EH (cell line): ENCODE measurements at places on chromosomes 7 and 10.
A peak's percentile ranks its signal among the peaks of the same experiment; 100 is the strongest.

DNA sequence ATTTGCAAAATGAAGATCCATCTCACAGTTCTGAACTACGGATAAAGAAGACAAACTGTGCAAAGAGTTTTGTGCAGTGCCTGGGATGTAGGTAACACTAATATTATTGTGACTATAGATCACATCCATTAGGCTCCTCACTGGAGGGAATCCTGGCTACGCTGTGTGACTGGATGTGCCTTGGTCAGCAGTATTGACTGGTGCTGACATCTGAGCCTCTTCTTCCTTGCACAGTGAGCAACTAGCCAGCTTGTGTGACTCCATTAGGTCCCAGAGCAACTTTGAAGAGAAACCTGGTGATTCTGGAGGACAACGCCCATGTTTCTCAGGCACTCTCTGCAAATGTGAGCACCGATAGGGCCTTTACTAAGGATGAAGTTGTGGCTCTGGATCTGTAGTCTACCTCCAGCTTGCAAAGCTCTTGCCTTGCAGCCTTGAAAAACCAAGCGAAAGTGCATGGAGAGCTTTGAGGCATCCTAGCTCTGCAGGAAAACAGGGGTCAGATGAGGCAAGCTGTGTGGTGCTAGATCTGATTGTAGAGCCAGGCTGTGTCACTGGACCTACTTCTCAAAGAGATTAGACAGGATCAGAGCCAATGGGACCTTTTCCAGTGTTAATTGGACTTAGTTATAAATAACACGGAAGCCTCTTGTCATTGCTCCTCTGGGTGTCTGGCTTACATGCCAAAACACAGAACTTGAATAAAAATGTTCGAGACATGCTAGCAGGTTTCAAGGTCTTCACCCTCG lies 303.6 kb upstream of the LYZL1 start:
- DNase-seq = no peak

GRCh38 chr7:73454424-73454823 lies 20.8 kb downstream of the FZD9 start:
- DNase-seq = no peak

GRCh38 chr7:123687161-123687560 lies 31.5 kb downstream of the LMOD2 start:
- DNase-seq = no peak

DNA sequence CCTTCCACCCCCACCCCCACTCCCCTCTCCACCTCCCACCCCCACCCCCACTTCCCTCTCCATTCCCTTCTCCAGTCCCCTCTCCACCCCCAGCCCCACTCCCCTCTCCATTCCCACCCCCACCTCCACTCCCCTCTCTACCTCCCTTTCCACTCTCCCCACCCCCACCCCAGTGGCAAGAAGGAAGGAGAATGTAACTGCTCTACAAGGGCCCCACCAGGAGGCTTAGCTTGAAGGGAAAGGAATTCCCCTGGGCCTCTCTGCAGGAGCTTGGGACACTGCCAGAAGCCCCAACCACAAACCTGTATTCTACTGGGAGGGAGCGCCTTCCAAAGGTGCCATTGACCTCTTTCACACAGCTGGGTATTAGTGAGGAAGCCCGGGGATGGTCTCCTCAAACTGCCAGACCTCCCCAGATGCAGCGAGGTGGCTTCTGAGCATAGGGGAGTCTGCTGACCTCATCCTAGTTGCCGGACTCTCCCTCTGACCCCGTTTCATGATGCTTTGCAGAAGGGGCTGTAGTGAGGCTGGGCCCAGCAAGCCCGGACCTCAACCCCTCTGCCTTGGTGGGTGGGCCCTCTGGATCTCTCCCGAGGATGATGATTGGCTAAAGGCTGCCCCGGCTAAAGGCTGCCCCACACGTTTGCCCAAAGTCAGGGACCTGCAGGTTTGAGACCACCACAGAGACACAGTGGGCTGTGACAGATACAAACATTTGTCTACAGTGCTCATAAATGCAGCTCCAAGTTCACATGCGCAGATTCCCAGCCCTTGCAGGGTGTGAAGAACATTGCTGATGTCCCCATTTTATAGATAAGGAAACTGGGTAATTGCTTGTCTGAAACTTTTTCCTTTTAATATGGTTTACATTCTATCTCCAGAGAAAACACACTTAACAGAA lies 2.9 kb downstream of the DEPP1 start:
- peak; percentile 66 for DNase-seq

- DNase-seq = no peak
These were observed 655 bp downstream of the PTPRE start for GRCh38 chr10:127907411-127908105.

DNA sequence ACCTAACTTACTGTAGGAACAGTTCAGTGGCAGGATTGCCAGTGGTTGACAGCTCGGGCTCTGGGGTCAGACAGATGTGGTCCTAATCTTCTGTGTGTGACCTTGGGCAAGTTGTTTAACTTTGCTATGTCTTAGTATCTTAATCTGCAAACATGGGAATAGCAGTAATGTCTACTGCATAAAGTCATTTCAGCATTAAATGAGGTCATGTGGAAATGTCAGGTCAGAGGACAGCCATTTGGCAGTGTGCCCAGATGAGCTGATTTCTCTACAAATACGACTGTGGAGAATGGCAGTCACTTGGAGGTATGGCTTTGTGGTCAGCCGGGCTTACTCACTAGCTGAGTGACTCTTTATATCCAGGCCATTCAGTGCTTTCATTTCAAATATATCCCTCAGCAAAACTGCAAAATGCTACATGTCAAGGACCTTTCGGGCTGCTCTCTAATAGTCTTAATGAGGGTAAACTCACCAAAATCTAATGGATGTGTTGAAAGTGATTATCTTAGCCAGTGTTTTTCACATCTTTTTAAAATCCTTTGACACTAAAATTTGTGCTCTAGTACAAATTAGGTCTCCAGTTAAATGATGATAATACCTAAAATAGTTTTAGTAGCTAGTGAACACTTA lies 171.4 kb downstream of the ST7 start:
- peak; percentile 99 for DNase-seq

DNA sequence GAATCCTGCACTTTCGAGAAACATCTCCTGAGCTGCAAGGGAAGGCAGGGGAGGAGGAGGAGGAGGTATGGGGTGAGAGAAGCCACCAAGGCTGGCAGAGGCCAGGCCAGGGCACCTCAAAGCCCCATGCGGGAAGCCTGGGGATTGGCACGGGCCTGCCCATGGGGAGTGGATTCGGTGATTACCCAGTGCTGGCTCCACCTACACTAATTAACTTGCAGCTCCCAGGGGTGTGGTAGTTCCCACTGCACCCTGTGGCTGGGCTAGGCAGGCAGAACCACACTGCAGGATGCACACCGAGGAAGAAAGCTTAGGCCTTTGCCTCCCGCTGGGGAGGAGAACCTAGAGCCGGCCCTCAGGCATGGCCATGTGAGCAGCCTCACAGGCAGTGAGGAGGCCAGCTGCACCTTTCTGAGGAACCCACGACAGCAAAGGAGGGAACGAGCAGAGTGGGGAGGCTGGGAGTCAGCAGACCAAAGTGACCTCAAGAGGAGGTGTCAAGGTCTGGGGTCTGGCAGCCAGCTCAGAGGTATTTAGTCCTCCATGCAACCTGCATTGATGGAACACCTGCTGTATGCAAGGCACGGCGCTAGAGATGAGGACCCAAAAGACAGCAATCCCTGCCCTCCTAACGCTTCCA lies 27.2 kb downstream of the GRID1 start:
- no peak for DNase-seq

- DNase-seq = no peak
These were observed 43.7 kb downstream of the SVIL start for GRCh38 chr10:29590915-29591650.

- no peak for DNase-seq
These were observed 176.7 kb downstream of the ADARB2 start for GRCh38 chr10:1560535-1561192.

- peak; percentile 80 for DNase-seq
These were observed at the start of gene BMI1 for GRCh38 chr10:22320591-22321155. Gene BMI1 (plus strand): TSS chr10:22321099. CDS start chr10:22326450, 5,351 bp downstream.

GRCh38 chr7:133551466-133551865 lies 298.6 kb downstream of the EXOC4 start:
- no peak for DNase-seq

DNA sequence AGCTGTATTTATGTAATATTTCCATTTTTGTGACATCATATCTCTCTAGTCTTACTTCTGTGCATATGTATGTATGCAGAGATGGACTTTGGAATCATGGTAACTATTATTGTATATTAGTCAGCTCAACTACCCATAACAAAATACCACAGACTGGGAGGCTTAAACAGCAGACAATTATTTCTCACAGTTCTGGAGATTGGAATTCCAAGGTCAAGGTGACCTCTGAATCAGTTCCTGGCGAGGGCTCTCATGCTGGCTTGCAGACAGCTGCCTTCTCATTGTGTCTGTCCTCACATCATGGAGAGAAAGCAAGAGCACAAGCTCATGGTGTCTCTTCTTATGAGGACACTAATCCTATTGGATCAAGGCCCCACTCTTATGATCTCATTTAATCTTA lies 79.1 kb downstream of the RAMP3 start:
- peak; percentile 62 for DNase-seq

- no peak for DNase-seq
These were observed 14.1 kb downstream of the PRLHR start for GRCh38 chr10:118581340-118581739.

- no peak for DNase-seq
These were observed 68.4 kb downstream of the SLIT1 start for GRCh38 chr10:97117372-97117771.

DNA sequence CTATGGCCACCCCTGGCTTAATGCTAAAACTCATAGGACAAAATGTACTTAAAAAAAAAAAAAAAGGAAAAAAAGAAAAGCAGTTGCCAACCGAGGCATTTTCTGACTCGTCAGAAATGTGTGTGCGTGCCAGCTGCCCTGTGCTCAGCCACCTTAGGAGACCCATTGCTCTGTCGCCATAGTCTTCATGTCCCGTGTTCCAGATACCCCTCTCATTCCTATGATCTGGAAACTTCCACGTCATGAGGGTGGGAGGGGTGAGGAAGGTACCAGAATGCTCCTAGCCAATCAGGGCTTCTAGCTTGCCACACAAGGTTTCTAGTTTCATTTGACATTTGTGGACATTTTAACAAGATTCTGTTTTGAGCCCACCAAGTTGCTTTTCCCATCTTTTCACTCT lies 212.9 kb downstream of the TCF7L2 start:
- no peak for DNase-seq

DNA sequence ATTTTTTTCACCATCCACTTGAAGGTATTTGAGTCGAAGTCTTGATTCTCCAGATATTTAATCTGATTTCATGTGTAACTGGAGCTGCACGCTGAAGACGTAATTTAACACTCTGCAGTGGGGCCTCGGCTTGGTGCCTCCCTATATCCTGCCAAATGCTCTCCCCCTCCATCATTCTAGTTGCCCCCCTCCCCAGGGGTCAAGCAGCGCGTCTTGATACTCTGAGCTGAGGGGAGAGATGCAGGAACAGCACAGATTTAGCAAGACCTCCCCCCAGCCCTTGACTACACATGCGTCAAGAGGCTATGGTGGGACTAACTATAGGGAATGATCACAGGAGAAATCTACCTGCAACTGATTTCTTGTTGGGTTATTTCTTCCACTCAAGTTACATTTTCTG lies 85.8 kb downstream of the PRPF18 start:
- DNase-seq = no peak

DNA sequence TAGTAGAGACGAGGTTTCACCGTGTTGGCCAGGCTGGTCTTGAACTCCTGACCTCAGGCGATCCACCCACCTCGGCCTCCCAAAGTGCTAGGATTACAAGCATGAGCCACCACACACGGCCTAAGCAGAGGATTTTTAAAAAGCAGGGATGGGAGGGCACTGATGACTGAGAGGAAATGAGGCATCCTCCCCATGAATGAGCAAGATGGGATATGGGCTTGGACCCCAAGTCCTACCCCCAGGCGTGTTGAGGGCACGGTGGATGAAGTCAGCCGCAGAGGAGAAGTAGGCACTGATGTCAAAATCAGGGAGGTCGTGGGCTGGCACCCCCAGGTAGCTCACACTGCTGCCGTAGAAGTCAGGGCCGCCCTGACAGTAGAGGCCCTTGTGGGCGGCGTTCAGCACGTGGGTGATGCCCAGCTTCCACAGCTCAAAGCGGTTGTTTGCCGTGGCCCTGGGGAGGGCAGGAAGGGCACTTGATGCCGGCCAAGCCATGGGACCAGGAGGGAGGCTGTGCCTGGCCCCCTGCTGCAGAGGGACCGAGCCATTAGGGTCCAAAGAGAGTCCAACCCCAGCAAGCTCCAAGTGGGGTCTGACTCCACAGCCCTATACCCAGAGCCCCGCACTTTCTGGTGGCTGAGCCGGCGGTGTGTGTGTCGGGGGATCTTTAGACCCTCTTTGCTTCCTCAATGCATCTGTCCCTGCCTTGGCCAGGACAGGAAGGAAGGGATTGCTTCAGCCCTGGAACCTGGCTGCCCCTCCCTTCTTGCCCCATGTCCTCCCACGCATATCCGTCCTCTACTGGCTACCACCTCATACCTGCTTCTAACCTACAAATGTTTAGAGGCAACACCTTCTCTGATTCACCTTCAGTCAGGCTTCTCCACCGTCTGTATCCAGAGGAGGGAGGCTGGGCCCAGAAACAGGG lies 3.4 kb upstream of the SAMD8 start:
- no peak for DNase-seq

DNA sequence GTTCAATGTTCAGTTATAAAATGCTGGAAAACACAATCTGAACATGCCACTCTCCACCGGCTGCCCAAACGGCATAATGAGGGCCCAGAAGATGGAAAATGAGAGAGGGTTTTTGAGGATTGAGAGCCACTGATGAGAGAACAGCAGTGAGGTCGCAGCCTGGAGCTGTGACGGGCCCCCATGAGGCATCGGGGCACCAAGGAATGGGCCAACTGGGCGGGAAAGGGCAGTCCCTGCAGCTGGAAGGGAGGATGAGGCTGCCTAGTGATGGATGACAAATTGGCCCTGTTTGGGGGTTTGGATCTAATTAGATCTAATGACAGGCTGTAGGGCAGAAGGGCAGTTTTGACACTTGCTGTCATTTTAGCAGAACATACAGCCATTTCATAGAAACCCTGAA lies 39.1 kb downstream of the WNT2 start:
- no peak for DNase-seq

DNA sequence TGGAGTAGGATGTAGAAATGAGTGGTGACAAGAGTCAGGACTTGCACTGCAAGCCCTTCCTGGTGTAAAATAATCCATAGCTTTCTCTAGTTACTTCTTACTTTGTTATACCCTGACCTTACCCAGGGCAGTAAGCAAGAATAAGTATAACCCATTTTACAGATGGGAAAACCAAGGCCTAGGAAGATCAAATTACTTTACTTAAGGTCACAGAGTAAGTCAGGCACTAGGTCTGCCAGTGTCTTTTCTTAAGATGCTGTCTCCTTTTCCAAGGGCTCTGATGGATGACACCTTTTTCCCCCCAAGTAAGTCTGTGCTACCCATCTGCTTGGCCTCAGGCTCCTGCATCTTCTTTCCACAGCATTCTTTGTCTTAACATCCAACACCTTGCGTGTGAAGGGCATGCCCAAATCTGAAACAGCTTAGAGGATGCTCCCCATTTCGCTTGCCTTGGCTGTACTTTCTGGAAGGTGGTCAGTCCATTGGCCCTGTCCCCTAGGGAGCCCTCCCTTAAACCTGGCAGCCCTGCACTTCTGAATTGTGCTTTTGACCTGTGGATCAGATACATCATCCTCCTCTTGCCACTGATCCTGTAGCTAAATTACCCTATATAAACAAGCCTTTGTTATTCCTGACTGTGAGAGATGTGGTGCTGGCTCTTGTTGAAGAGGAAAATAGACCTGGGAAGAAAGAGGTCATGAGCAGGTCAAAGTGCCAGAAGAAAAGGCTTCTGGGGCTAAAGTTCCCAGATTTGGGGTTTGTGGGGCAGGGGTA lies 168.6 kb downstream of the LRMDA start:
- no peak for DNase-seq

- no peak for DNase-seq
These were observed 30.1 kb downstream of the TNS3 start for GRCh38 chr7:47551668-47552440.

GRCh38 chr7:44315301-44315903 lies 10.0 kb downstream of the CAMK2B start:
- DNase-seq = no peak
